ENCODE measurements at places on chromosomes 12 and 14. TPM values are rescaled to one million over a fixed set of nuclear protein-coding genes. Genes with fewer than 3 reads are reported as not detected.

GRCh38 chr12:19191089-19191488 lies 61.6 kb downstream of the PLEKHA5 start:
- no peak for DNase-seq

- no peak for DNase-seq
These were observed 91.3 kb downstream of the EP400 start for GRCh38 chr12:132040906-132041606.

- DNase-seq: no peak
These were observed 106.2 kb downstream of the TMEM30B start for GRCh38 chr14:61174987-61175386.

- DNase-seq: no peak
These were observed 196.3 kb upstream of the PLEKHG7 start for GRCh38 chr12:92506460-92506859.

DNA sequence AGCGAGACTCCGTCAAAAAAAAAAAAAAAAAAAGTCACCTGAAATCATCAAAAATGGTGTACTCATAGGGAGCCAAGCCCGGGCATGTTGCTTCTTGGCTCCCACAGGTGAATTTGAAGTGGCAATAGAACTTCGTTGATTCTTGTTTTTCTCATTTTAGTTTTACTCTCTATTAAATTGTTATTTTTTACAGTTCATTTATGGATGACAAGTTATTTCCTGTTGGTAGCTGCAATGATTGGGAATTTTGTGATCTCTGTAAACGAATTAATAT lies 1.3 kb downstream of the TM7SF3 start:
- no peak for DNase-seq

GRCh38 chr12:7450667-7451066 lies 6.7 kb upstream of the CD163L1 start:
- DNase-seq: no peak

DNA sequence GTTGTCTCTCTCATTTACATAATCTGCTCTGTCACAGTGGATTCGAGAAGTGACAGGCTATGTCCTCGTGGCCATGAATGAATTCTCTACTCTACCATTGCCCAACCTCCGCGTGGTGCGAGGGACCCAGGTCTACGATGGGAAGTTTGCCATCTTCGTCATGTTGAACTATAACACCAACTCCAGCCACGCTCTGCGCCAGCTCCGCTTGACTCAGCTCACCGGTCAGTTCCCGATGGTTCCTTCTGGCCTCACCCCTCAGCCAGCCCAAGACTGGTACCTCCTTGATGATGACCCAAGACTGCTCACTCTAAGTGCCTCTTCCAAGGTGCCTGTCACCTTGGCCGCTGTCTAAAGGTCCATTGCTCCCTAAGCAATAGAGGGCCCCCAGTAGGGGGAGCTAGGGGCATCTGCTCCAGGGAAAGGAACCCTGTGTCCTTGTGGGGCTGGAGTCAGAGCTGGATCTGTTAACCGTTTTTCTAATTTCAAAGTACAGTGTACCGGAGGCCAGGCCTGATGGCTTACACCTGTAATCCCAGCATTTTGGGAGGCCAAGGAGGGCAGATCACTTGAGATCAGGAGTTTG lies 5.1 kb downstream of the ERBB3 start:
- DNase-seq: no peak

DNA sequence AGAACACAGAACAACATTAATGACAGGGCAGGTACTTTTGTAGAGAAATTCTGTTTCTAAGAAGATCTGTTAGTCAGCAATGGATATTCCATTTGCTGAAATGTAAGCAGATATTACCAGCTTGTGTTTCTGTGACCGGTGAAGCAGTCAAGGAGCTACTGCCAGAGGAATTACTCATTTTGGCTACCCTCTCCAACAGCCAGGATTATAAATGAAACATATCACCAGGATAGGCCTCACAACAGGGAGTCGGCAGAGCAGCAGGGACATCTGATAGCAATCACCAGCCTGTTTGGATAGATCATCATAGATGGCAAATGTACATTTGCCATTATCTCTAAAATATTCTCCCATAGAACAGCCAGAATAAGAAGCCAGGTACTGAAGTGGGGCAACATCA lies 440.7 kb downstream of the KCNH5 start:
- no peak for DNase-seq

DNA sequence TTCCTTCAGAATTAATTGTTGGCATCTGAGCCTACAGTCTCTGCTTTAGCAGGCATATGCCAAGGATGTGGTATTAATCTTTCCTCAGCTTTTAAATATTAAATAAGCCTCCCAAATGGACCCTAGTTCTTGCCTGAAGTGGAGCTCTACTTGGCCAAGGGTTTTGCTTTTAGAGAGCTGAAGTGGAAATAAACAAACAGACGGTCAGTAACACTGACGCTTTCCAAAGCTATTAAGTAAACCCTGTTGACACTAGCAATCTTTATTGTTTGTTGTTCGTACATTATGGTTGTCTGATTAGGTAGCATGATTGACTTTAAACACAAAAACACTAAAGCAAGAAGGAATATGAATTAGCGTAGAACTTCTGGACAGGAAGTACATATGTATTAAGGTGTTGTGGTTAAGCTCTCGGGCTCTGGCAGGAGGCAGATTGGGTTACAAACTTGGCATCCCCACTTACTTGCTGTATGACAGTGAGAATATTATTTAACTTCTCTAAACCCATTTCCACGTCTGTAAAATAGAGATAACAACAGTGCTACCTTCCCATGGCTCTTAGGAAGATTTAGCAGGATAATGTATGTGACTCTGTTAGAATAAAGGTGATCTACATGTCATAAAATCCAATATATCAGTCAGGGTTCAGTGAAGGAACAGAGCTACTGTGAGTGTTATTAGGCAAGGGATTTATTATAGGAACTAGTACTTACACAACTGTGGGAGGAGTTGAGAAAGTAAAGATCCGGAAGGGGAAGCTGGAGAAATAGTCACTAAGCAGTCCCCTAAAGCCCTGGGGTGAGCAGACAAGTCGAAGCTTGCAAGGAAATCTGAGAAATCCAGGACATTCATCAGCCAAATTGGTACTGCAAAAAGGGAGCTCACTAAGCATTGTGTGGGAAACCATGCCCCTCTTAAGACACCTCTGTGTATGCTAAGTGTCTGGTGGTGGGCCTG lies 92.2 kb upstream of the ATF7IP start:
- no peak for DNase-seq

DNA sequence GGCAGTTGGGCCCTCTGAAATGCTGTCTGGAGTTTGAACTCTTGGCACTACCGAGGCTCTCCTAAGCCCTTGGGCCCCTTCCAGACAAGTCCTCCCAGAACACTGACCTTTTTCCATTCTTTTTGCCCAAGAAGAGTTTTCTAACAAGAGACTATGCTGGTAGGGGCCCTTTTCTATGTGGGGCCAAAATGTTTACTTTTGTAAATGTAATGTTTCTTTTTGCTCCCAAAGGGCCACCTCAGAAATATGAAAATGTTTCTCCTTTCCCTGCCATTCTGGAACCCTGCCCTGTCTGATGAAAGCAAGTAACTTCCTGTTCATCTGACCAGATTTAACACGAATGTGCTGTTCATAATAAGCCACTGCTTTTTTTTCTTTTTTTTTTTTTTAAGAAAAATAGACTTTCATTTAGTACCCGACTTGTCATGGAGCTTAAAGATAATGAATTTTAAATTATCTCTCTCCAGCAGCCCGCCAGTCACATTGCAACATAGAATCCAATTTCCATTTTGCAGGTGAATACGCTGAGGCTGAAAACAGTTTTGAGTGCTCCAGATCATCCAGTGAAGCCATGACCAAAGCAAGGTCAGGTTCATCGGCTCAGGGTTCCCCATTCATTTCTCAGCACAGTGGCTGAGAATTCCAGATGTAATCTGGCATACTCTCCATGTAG lies 169.9 kb downstream of the DPF3 start:
- DNase-seq: peak; percentile 54

GRCh38 chr12:112149596-112149995 lies 24.2 kb downstream of the TRAFD1 start:
- no peak for DNase-seq

DNA sequence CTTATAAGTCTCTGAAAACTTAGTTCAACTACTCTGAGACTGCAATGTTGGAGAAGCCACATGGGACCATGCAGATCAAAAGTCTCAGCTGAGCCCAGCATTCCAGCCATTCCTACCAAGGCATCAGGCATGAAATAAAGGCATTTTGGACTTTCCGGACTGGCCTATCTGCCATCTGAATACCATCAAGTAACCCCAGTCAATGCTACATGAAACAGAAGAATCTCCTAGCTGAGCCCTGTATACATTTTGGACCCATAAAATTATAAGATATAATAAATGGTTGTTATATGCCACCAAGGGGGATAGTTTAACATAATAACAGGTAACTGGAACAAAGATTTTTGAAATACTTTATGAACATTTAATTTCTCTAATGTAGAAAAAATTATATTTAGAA lies 9.3 kb upstream of the TMEM260 start:
- no peak for DNase-seq

DNA sequence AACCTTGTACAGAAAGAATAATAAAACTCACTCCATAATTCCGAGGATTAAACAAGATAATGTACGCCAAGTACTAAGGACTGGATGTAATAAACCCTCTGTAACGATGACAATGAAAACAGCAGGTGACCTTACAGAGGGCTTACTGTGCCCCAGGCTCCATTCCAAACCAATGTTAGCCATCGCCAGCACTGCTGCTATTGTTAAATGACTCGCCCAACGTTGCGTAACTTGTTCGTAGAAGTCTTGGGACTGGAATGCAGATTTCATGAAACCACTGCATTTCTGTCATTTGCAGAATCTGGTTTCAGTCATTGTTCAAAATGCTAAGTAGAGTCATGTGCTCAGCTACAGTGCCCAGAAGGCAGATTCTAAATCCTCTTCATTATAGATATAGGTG lies 728 bp upstream of the STON2 start:
- DNase-seq: no peak

DNA sequence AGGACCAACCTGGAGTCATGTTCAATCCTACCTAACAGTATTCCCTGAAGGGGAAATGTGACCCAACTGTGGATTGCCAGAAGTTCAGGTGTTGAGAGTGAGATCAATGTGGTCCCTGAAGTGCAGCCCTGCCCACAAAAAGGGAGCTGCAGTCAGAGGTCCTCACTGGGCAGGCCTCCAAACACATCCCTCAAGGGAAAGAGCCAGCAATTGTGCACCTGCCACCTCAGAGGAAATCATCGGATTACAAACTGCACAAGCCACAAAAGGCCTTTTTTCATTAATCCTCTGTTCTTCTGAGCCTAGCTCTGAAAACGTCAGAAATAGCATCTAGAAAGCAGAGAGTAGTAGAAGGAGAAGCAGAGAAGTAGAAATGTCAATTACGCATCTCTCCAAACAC lies 10.8 kb upstream of the MDM1 start:
- DNase-seq: no peak

Gene OTX2
- total RNA-seq: not detected

Gene RAD51AP1
- total RNA-seq: 1.4 TPM

Gene RTL1
- total RNA-seq: 1.3 TPM

Gene KRT3
- not detected for total RNA-seq

Gene KRT78
- not detected for total RNA-seq

Gene GLS2
- 2.6 TPM for total RNA-seq

Gene SSTR1
- 0.57 TPM for total RNA-seq

Measured in ovary (tissue), 10 donors.